AG08395 (cell line): ENCODE measurements at places on chromosomes 12 and 14.
A peak's percentile ranks its signal among the peaks of the same experiment; 100 is the strongest.

DNA sequence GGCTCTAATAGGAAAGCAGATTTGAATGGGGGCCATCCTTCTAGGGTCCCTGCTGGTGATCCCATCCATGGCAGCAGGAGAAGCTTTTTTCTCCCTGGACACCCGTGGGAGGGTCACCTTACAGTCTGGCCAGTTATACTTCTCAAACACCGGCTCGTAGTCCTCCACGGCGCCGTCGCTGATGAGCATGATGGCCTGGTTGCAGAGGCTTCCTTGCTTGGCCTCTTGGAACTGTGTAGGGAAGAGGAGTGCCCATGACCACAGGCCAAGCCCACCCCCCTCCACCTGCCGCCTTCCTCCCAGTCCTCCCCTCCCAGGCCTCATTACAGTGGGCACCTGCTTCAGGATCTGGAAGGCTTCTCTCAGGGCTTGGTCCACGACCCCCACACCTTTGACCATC is 33.8 kb downstream of the CACNA2D4 start:
- no peak for DNase-seq

DNA sequence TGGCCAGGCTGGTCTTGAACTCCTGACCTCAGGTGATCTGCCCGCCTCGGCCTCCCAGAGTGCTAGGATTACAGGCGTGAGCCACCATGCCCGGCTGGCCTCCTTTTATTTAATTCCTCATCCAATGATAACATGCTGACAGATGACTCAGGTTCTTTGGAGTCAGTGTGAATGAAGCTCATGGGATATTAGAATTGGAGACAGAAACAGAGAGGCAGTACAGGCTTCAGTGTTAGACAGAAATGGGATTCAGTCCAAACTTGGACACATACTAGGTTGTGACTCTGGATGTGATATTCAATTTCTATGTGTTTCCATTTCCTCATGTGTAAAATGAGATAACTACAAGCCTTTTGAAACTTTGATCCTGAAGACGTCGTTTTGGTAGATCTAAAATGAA is 47.3 kb downstream of the PDE3A start:
- DNase-seq = no peak

DNA sequence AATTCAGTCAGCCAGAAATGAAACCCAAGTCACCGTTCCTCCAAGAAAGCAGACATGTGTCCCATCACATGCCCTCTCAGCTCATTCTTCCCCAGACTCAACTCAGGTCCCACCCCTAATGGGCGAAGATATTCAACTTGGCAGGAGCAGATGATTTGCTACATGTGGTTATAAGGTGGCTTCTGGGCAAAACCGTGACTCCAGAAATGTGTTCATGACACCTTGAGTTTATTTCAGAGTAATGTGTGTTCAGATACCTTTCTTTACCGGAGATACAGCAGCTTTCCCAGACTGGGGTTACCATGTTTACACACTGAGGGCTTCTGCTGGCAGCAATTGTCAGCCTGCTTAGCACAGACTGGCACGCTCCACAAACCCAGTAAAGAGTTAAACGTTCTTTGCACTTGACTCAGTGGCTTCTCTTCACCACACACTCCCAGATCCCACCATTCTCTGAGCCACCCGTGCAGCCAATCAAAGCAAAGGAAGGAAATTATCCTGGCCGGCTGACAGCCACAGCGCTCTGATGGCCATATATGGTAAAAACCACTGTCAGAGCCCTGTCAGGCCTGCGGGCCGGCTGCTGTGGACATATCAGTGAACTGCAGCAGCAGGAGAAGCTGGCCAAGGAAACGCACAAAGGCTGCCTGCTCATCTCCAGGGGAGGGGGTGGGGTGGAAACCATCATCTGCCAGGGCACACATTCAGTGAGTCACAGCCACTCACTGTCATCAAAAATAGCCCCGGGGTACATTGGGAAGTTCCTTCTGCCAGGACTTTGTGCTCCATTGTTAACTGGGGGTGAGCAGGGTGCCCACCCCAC is 39.9 kb downstream of the CORO1C start:
- peak; percentile 94 for DNase-seq

DNA sequence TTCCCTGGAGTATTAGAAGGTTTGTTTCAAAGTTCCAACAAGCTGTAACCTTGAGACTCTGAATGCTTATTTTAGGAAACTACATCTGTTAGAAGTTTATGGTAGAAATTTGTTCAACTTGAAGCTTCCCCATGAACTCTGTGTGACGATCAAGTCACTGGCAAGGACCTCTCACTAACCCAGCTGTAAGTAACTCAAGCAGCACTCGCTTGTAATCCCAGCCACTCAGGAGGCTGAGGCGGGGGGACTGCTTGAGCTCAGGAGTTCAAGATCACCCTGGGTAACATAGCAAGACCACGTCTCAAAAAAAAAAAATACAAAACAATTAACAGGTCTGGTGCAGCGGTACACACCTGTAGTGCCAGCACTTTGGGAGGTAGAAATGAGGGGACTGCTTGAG is 25.6 kb downstream of the TESC start:
- DNase-seq = no peak

GRCh38 chr12:29572464-29572863 is 75.0 kb upstream of the OVCH1 start:
- DNase-seq = no peak

- DNase-seq = no peak
Observed at GRCh38 chr12:41768456-41768855, 376.2 kb downstream of the GXYLT1 start.

GRCh38 chr12:95815632-95816212 is 25.2 kb upstream of the NTN4 start:
- DNase-seq = peak; percentile 45
